Left lung (tissue), 14 donors: ENCODE measurements at places on chromosomes 16 and 17. TPM values are rescaled to one million over a fixed set of nuclear protein-coding genes. Genes with fewer than 3 reads are reported as not detected.

Gene RNF135
- polyA plus RNA-seq: 16.3 TPM

Gene SLC47A2
- polyA plus RNA-seq: 0.48 TPM

Gene HAS3
- 175 TPM for polyA plus RNA-seq

Gene RANBP10
- 35.5 TPM for polyA plus RNA-seq

Gene SPN
- 2.5 TPM for polyA plus RNA-seq

Gene NT5M
- polyA plus RNA-seq: 4.6 TPM

Gene C17orf100
- polyA plus RNA-seq: 5.8 TPM

Gene ZNF750
- 0.74 TPM for polyA plus RNA-seq

Gene KRTAP16-1
- not detected for polyA plus RNA-seq

Gene ARHGAP44
- 18.1 TPM for polyA plus RNA-seq

Gene ABI3
- 8.4 TPM for polyA plus RNA-seq
